ENCODE measurements at places on chromosomes 2 and 18. TPM values are rescaled to one million over a fixed set of nuclear protein-coding genes. Genes with fewer than 3 reads are reported as not detected.

DNA sequence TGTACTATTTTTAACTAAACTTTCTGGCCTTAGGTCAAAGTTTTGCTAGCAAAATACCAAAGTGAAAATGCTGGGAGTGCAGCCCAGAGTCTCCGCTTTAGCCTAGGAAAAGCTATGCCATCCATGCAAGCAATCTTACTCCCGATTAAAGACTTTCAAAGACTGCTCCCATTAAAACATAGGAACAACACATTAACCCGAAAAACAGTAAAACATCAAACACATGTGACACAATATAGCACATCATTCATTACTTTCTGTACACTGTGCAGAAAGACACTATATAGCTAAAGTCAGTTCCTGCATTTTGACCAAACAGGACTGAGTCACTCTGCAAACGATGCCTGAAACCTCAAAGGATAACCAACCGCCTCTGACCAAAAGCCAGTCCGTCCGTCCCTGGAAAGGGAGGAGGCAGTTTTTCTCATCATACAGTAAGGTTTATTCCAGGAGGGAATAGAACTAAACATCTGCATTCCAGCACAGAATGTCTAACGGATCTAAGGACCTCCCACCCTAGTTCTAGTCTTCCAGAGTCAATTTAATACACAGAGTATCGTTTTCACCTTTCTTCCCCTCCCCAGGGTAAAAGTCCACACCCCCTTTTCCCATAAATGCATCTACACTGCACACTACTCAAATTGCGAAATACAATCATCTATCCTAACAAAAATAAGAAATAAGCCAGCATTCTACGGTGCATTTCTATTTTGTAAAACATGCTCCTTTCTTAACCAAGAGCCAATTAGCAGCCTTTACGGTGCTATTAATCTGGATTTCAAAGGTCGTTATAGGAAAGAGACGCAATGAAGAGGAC is 1.7 kb downstream of the ROCK2 start:
- peak overlapping the region; percentile 98 for H3K4me3 ChIP-seq
- DNase-seq: no peak
- H3K36me3 ChIP-seq: no peaks in the 10 kb centered on the region
- H3K27ac ChIP-seq: peak overlapping the region; percentile 0

DNA sequence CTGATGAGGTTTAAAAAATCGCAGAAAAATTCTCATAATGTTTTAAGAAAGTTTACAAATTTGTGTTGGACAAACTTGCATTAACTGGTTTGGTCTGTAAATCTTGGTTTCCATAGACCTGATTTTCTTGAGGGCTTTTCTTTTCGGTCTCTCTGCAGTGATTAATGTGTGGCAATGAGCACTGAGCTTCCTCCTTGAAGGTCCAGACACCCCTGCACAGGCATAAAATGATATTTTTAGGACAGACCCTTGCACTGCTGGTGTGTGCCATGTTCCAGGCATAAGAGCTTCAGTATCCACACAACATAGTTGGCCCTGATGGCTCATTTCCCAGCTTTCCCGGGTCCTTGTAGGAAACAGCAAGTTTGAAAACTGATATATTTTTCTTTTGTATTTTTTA is 33.7 kb downstream of the MRPL33 start:
- no peak overlapping the region for H3K4me3 ChIP-seq
- no peak overlapping the region for H3K27ac ChIP-seq
- H3K36me3 ChIP-seq: peaks cover 6% of the 10 kb centered on the region
- no peak for DNase-seq
- H3K4me1 ChIP-seq: no peaks in the 10 kb centered on the region
- no peaks in the 10 kb centered on the region for H3K27me3 ChIP-seq

The CCDC74B gene
- polyA plus RNA-seq: not detected

The MYOM1 gene
- 1.5 TPM for polyA plus RNA-seq

The REG1B gene
- polyA plus RNA-seq: not detected

GRCh38 chr18:14776801-14777200 is 28.8 kb downstream of the ANKRD30B start:
- H3K27me3 ChIP-seq: no peaks in the 10 kb centered on the region
- no peak overlapping the region for H3K4me3 ChIP-seq
- no peak overlapping the region for H3K27ac ChIP-seq
- no peaks in the 10 kb centered on the region for H3K4me1 ChIP-seq
- H3K36me3 ChIP-seq: no peaks in the 10 kb centered on the region
- DNase-seq: no peak

The LOXL3 gene
- polyA plus RNA-seq: not detected

DNA sequence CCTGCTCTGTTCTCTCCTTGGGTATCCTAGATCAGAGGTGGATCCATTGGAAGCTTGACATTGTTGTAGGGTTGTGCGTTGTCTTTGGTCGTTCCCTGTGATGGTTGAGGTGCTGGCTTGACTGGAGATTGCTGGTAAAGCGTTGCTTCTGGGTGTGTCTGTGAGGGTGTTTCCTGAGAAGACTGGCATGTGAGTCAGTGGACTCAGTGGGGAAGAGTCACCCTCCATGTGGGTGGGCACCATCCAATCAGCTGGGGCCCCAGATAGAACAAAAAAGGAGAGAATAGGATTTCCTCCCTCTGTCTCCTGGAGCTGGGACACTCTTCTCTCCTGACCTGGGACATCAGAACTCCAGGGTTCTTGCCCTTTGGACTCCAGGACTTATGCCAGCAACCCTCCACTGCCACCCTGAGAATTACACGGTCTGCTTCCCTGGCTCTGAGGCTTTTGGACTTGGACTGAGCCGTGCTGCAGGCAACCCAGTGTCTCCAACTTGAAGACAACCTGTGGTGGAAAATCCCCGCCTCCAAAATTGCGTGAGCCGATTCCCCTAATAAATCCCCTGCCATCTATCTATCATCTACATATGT is 14.8 kb upstream of the REEP1 start:
- H3K4me1 ChIP-seq: no peaks in the 10 kb centered on the region
- no peaks in the 10 kb centered on the region for H3K36me3 ChIP-seq
- peaks cover 53% of the 10 kb centered on the region for H3K27me3 ChIP-seq

The MC4R gene
- polyA plus RNA-seq: not detected

The LRRTM1 gene
- not detected for polyA plus RNA-seq

GRCh38 chr2:234469251-234469845 is 27.5 kb downstream of the ARL4C start:
- no peak for DNase-seq
- peaks cover 8% of the 10 kb centered on the region for H3K4me1 ChIP-seq
- peaks cover 17% of the 10 kb centered on the region for H3K27me3 ChIP-seq

DNA sequence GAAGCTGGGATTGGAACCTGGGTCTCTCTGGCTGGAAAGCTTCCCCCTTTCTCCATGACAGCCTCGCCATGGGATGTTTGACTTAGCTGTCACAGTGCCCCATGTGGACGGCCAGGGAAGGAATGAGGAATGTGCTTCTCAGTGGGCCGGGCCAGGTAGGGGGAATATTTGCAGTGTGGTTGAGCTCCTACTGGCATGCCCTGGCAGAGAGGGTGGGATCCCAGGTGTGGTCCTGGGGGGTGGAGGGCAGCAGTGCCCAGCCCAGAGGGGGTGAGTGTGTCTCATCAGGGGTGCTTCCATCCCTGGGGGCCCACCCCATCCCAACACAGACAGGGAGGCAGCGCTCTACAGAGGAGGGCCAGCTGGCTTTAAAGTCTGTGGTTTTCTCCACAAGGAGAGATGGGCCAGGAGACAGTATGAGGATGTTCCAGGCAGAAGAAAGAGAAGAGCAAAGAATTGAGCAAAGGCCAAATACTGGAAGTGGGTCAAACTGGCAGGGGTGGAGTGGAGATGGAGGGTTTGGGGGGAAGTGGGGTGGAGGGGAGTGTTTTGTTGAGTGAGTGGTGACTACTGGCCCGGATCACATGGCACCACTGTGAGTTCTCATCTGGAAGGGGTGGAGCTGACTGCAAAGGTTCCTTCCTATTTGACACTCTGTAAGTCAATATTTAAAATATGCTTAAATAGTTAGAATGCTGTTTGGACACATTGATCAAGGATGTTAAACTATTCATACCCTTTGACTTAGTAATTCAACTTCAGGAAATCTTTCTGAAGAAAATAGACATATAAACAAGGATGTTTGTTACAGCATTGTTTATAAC is 94.0 kb downstream of the MYCN start:
- H3K4me1 ChIP-seq: no peaks in the 10 kb centered on the region
- no peaks in the 10 kb centered on the region for H3K27me3 ChIP-seq
- DNase-seq: no peak
- H3K27ac ChIP-seq: no peak overlapping the region

The C1QL2 gene
- polyA plus RNA-seq: not detected

The MGAT4A gene
- 13.7 TPM for polyA plus RNA-seq

DNA sequence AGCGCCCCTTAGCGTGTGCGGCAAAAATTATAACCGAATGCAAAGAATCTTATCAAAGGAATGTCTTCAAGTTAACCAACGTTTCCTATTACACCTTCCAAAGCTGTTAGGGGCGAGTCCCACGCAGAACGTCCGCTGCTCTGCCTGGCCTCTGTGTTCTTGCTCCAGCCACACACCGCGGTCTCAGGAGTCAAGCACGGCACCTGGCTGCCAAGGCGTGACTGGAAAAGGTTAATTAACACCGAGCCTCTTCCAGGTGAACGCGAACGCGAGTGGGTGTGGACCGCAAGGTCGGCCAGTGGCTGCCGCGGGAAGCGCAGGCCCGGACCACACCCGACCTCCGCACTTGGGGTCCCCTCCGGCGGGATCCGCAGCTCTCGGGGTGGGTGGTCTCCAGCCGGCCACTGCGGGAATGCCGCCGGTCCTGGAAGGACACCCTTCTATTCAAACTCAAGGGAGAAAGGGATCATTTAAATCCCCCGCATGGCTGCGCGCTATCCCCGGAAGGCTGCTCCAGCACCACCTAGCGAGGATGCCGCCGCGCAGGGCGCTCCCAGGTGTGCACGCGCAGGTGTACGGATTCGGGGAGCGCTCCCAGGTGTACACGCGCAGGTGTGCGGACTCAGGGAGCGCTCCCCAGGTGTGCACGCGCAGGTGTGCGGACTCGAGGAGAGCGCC is 830 bp downstream of the CYB5A start:
- no peak overlapping the region for H3K27ac ChIP-seq
- DNase-seq: peak; percentile 6
- H3K36me3 ChIP-seq: peaks cover 7% of the 10 kb centered on the region
- no peaks in the 10 kb centered on the region for H3K27me3 ChIP-seq
- H3K4me1 ChIP-seq: peaks cover 24% of the 10 kb centered on the region

GRCh38 chr18:57154191-57154830 is 7.4 kb downstream of the BOD1L2 start:
- H3K4me3 ChIP-seq: no peak overlapping the region
- no peak overlapping the region for H3K27ac ChIP-seq
- peaks cover 7% of the 10 kb centered on the region for H3K4me1 ChIP-seq
- peaks cover 58% of the 10 kb centered on the region for H3K27me3 ChIP-seq
- H3K36me3 ChIP-seq: no peaks in the 10 kb centered on the region
- no peak for DNase-seq

DNA sequence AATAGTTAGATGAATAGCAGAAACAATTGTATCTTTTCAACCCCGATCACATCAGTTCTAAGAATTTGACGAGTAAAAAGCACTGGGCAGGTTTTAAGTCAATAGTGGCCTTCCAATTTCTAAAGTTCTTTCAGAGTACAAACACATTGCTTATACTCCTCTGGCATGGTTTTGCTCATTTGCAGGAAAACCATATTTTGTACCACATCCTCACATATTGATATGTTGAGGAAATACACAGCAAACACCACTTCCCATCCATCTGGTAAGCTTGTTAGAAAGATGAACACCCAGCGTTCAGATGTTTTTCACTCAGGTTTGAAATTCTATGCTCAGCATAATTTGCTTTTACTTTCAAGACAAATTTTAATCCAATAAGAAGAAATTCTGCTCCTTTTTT is 344.6 kb upstream of the ACVR2A start:
- no peaks in the 10 kb centered on the region for H3K27me3 ChIP-seq
- H3K4me3 ChIP-seq: no peak overlapping the region
- DNase-seq: no peak
- H3K27ac ChIP-seq: no peak overlapping the region
- H3K4me1 ChIP-seq: no peaks in the 10 kb centered on the region

The HOXD10 gene
- not detected for polyA plus RNA-seq

The BAZ2B gene
- polyA plus RNA-seq: 30.5 TPM

The SIX3 gene
- not detected for polyA plus RNA-seq

DNA sequence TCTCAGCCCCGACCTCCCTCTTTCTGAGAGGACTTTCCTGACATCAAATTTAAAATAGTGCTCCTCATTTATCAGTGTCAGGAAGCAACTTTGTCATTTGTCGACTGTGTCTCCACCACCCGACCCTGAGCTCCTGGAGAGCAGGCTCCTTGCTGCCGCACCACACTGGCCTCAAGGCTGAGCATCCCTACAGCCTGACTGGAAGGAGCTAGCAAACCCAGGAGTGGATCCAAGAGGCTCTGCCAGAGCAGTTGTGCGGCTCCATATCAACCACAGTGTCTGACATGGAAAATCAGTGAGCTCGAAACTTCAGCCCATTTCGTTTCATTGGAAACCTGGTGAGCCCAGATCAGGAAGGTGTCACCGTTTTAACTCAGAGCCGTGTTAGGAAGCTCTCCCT is 125.2 kb downstream of the PTGR3 start:
- no peak for DNase-seq
- no peak overlapping the region for H3K4me3 ChIP-seq
- H3K27me3 ChIP-seq: peaks cover 20% of the 10 kb centered on the region
- peaks cover 5% of the 10 kb centered on the region for H3K36me3 ChIP-seq
- no peaks in the 10 kb centered on the region for H3K4me1 ChIP-seq
- no peak overlapping the region for H3K27ac ChIP-seq

DNA sequence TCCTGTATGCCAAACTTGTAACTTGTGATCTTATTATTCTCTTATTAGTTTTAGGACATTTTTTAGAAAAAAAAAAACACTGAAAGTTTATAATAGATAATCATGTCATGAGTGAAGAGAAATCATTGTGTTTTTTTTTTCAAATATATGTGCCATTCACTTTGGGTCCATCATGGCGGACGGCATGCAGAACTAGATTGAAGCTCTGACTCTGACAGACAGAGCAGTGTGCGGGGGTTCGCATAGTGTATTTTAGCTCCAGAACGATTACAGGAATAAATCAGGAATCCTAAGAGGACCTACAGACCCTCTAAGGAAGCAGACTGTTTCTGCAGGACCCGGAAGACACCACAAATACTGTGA is 484.4 kb upstream of the REG3G start:
- H3K27me3 ChIP-seq: no peaks in the 10 kb centered on the region
- no peak for DNase-seq
- no peaks in the 10 kb centered on the region for H3K4me1 ChIP-seq
- no peak overlapping the region for H3K4me3 ChIP-seq
- peak overlapping the region; percentile 64 for H3K27ac ChIP-seq
- no peaks in the 10 kb centered on the region for H3K36me3 ChIP-seq

- no peak overlapping the region for H3K27ac ChIP-seq
- H3K4me3 ChIP-seq: no peak overlapping the region
- no peaks in the 10 kb centered on the region for H3K27me3 ChIP-seq
- DNase-seq: no peak
These were observed 678.3 kb upstream of the NRXN1 start for GRCh38 chr2:51710222-51710621.

- no peaks in the 10 kb centered on the region for H3K27me3 ChIP-seq
- H3K27ac ChIP-seq: no peak overlapping the region
- H3K4me3 ChIP-seq: peak overlapping the region; percentile 74
- no peaks in the 10 kb centered on the region for H3K36me3 ChIP-seq
- peaks cover 40% of the 10 kb centered on the region for H3K4me1 ChIP-seq
These were observed 43.7 kb upstream of the CAB39 start for GRCh38 chr2:230668939-230669303.

Data from naive B cell (primary cell).